ENCODE measurements at places on chromosomes 2 and 18.

DNA sequence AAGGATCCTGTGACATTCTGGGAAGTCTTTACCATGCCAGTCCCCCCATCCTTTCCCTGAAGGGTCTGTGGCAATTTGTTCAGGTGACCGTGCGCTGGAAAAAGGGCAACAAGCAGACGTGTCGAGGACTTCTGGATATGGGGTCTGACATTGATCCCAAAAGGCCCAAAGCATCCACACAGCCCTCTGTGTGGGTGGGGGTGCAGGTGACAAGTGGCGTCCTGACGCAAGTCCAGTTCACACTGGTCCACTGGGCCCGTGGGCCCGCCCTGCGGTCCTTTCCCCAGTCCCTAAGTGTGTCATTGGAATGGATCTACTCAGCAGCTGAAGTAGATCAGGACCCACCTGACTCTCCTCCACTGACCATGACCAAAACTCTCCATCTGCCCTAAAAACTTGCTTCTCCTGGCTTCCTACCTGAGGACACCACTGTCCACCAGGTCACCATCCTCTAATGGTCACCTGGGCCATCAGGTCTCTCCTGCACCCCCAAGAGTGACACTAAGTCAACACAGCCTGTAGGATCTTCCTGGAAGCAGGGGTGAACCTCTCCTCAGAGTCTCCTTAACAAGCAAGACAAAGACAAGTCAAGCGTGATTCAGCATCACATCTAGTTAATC is 85.6 kb upstream of the SLC66A3 start:
- no peak for DNase-seq

GRCh38 chr2:767440-767839 is 90.2 kb upstream of the TMEM18 start:
- no peak for DNase-seq

- peak; percentile 91 for DNase-seq
These were observed 78.2 kb upstream of the GALNT3 start for GRCh38 chr2:165872101-165872791.

DNA sequence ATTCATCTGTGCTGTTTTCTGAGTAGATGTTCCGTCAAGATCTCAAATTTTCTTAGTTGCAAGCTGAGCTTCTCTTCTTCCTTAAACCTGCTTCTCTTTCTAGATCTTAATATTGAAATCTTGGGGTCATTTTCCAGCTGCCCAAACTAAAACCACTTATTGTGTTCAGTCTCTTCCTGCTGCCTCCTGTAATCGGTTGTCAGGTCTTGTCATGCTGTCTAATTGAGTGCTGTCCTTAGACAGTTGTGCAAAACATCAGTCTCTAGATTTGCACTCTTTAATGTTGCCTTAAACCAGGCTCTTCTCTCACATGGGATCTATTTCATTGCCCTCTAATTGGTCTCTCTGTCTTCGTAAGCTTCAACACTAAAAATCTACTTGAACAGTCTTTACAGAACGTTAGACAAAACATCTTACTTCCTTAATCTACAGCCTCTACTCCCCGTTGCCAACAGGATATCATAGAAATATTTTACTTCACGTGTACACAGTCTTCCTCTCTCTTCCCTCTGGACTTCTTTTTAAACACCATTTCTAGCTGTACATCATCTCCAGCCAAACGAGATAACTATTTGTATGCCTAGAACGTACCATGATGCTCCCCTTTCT is 34.9 kb downstream of the GPD2 start:
- no peak for DNase-seq

GRCh38 chr18:58569490-58569911 is 59.4 kb downstream of the ALPK2 start:
- DNase-seq, result no peak

DNA sequence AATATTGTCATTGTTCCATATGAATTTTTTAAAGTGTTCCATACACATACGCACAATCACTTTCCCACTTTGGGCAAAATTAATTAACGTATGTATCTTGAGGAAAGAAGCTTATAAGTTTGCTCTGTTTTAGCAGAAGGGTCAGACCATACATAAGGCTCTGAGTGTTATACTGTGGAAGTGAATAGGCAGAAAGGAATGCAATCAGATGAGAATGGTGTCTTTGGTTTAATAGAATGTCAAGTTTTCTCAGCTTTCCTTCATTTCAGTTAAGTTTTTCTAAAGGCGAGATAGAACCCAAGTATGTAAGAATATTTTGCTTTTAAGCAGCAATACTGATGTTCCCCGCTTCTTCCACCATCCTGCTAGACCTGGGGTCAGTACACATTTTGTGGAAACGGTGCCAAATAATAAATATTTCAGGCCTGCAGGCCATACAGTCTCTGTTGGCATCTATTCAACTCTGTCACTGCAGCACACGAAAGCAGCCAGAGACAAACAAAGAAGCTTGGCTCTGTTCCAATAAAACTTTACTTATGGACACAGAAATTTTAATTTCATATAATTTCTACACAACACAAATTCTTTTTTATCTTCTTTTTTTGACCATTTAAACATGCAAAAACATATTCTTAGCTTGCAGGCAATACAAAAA is 100.6 kb downstream of the UPP2 start:
- DNase-seq, result no peak

DNA sequence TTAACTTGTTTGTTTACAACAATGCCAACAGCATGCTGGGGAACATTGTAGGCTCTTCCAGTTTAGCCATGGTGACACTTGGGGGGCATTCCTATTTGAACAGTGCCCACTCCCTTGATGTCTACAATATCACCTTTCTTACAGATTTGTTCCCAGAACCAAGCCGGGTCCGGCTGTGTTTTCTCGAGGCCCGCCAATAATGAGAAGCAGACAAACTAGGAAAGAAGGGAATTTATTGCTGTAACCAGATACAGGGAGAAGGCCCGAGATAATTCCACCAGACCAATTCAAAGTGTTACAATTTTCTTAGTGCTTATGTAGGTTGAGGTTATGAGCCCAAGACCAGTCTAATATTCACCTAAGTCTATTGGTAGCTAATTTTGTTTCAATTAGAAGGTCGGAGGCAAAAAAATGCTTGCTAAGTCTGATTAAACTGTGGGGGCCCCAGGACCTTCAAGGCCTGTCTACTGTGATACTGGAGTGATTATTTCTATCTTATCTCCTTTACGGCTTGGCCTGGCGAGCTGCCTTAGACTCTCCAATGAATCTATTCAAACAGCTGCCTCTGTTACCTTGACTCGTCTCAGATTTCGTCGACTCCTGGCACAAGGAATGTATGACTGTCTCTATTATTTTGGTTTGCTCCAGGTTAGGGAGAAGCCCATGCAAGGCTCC is 59.1 kb upstream of the PSME4 start:
- DNase-seq, result no peak

GRCh38 chr2:55000341-55000740 is 49.9 kb downstream of the RTN4 start:
- no peak for DNase-seq

DNA sequence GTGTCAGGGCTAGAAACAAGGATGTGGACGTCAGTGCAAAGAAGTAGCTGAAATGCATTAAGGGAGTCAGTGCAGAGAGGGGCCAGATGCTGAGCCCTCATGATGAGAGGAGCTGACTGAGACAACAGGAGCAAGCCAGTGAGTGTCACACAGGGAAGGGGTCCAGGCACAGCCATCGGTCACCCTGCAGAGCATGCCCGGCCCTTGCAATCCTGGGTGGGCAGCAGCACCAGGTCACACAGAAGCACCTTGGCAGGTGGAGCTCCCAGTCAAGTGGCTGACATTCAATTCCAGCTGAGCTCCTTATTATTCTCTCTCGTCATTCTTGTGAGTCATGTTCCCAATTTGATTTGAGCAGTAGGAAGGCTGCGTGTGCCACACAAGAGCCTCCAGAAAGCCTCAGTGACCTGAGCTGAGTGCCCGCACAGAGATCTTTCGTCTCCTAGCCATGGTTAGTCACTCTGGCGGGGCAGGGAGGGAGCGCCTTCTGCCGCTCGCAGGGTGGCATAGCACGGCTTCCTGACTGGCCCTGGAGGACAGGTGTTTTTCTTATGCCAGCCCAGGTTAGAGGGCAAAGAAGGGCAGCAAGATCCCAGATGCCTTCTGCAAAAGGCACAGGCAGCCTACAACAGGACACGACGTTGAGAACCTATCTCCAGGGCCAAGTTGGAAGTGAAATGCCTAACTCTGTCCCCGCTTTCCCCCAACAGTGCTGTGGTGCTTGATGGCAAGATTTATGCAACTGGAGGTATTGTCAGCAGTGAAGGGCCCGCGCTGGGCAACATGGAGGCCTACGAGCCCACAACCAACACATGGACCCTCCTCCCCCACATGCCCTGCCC is 220.9 kb downstream of the ATAD2B start:
- no peak for DNase-seq

GRCh38 chr2:85575739-85576138 is 1.6 kb upstream of the VAMP8 start:
- DNase-seq, result no peak

GRCh38 chr2:29011418-29012060 is 30.4 kb downstream of the TOGARAM2 start:
- peak; percentile 19 for DNase-seq

DNA sequence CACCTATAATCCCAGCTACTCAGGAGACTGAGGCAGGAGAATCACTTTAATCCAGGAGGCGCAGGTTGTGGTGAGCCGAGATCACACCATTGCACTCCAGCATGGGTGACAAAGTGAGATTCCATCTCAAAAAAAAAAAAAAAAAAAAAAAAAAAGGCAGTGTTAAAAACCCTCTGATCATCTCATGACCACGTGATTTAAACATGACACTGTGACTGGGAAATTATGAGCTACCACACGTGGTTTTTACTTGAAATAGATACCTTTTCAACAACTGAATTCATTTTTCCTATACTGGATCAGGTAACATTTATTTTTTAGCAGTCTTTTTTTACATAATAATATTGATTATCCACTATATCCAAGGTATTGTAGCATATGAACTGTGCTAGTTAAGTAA is 102.7 kb downstream of the PTRHD1 start:
- no peak for DNase-seq

DNA sequence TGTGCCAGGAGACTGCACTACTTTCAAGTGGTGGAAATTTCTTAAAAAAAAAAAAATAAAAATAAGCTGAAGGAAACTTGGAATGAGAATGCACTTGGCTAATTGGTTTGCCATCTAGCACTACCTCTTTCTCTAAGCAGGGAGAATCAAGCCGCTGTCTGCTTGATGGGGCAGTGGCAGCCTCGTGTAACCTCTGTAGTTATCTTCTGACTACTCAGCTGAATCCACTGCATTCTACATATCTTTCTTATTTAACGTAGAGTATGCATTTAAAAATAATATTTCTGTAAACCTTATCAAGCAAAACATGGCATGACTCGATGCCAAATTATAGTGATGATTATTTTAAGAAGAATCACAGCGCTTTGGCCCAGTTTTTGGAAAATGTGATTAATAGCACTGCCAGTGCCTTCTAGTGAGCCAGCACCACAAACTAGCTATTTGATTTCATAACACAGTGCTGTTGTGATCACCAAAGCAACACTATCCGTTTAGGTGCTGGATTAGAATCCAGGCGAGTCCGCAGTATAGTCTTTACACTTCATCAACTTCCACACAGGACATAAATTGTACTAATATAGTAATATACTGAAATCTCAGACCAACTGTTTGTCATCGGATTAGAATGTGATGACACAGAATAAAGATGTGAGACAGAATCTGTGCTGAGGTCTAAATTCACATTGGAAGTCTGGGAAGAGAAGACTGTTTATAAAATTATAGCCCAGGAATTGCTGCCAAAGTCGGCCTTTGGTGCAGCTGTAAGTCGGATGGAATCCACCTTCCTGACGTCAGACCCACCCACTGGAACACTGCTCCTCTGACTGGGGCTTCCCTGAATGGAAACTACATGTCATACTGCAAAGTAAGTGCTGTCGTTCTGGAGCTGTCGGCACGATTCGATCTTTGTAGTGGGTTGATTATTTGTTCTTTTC is 136.5 kb upstream of the ETAA1 start:
- DNase-seq, result peak; percentile 62

GRCh38 chr2:200470230-200470629 is 39.6 kb downstream of the KCTD18 start:
- DNase-seq, result no peak

GRCh38 chr2:120541553-120541932 is 194.1 kb upstream of the GLI2 start:
- no peak for DNase-seq

DNA sequence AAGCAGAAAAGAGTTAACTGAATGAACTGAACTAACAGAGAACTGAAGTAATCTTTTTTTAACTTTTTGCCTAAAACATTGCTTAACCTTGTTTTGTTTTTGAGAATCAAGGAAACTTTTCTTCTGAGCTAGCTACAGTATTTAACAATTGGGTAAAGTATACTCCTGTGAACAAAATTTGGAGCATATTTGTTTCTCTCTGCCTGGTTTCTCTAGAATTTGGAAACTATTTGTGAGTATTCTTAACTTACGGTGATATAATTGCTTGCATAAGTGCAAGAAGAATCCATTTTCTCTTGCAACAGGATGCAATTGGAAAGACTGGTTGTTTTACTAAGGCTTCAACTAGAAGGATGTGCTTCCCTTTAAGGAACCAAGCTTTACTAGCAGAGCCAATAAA is 65.9 kb upstream of the FAM98A start:
- no peak for DNase-seq

GRCh38 chr2:118222672-118223421 is 134.6 kb downstream of the INSIG2 start:
- DNase-seq, result no peak

GRCh38 chr2:73070643-73071359 is 711 bp downstream of the SFXN5 start:
- no peak for DNase-seq

DNA sequence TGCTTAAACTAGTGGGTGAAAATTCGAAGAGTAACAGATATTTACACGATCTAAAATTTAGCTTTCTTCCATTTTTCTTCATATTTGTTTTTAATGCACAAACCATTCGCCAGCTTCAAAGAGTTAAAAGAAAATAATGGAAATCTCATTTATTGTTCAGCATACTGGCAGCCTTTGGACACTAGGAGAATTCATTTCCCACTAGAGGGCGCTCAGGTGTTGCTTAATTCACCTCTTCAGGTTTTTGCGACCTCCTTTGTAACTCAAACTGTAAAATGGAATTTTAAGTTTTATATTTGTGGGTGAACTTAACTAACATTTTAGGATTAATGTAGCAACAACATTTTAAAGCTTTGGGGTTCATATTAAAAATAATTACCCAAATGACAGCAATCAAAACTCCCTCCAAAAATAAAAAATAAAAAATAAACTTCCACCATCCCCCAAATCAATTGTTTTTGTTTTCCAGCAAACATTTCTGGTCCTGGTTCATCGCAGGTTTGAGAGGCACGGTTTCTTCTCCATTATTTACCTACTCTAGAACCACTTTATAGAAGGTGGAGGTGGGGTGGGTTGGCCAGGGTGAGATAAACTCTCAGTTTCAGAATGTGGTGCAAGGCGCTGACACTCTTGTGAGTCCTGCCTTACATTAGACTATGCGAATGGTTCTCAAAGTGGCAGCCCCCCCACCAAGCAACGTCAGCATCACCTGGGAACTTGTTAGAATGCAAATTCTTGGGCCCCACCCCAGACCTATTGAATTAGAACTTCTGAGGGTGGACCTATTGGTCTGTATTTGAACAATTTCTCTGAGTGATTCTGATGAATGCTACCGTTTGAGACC is 24.7 kb upstream of the PNPT1 start:
- peak; percentile 60 for DNase-seq

- DNase-seq, result no peak
These were observed 167.6 kb downstream of the AFF3 start for GRCh38 chr2:99974682-99975375.
